Posterior cingulate gyrus (tissue), 11 donors: ENCODE measurements at places on chromosomes 16 and 17.
A peak's percentile ranks its signal among the peaks of the same experiment; 100 is the strongest.

DNA sequence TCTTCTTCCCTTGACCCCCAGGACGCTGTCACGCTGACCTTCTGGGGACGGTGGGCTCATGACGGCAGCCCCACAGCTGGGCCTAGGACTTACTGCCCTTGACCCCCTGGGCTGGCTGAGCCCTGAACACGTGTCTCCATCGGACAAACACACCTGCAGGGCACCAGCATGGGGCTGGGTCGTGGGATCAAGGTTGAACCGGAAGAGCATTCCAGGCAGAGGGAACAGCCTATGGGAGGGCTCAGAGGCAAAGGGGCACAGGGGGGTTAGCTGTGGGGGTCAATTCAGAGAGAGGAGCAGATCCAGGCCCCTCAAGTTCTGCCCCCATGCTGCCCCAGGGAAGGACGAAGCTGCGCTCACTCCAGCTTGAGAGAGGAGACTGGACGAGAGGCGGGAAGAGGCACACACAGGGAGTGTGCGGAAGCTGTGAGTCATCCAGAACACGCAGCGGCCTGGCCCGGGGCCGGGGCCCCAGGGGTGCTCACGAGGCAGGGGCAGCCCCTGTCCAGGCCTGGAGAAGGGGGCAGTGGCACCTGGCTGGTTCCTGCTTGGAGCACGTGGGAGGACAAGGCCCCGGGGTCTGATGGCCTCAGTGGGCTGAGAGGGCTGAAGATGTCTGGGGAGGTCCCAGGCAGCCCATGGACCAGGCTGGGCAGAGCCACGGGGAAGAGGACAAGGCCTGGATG, 9.9 kb downstream of the SSTR5 start:
- DNase-seq: no peak

DNA sequence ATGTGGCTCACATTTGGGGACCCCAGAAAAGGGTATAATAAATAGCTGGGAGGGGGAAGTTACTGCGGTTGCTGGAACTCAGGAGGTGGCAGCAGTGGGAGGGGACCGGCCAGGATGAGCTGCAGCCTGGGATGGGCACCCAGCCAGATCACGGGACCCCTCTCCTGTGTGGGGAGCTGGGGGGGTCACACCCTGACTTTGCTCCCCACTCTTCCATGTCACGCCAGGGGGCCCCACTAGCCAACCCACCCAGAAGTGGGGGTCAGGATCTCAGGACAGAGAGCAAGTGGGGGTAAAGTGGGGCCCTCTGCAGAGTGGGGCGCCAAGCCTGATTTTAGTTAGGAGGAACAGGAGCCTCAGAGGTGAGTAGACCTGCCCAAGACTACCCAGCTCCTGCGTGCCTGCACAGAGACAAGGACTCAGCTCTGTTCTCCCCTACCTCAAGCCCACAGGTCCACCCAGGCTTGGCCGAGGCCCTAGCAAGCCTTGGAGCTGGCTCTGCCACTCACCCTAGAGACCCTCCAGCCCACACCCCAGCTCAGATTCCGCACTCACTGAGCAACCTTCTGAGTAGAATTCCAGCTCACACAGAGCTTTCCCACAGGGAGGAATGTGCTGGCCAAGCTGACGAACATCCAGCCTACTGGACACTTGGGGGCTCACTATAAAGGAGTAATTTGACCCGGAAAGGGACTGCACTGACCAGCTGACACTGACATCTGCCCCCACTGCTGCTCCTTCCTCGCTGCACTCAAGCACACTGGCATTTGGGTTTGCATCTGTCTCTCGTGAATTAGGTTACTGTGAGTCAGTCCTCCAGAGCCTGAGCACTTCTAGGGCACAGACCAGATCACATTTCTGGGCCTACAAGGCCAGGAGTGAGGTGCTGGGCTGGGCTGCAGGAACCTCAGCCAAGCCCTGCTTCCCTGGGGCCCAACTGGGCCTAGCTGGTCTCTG, 310.1 kb downstream of the C16orf95 start:
- no peak for DNase-seq

- DNase-seq: no peak
Measured at GRCh38 chr17:17164676-17165075, 41.5 kb downstream of the PLD6 start.

DNA sequence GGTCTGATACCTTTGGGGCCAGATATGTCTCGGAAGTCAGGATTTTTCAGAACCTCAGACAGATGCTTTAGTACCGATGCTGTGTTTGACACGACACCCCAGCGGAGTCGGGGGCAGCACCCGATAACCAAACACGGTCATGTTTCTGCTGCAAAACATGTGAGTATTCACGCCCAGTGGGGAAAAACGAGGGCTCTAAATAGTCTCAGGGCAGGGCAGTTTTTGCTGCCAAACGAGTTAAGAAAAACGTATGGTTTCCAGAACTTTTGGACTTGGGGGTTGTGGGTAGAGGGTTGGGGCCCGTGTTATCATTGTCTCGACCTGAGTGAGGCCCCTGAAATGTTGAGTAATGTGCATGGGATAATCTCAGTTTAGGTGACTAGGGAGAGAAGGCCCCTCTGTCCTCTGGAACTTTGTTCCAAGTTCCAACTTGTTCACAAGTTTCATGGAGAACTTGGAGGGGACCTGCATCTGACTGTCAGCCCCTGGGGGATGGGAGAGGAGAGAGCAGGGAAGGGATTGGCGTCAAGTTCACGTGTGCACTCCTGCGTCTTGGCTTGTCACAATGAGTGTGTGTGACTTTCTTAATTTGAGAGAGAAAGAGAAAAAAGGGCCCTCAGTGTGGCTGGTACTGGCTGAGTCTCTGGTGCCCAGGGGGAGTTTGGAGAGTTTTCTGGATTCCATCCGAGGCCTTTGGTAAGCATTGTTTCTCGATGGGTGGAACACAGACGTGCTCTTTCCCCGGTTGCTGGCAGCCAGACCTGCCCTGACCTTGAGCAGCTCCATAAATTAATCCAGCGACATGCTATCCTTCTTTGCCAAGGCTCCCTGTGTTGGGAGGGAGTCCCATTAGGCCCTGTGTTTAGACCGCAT, 83.9 kb upstream of the CIBAR2 start:
- no peak for DNase-seq

DNA sequence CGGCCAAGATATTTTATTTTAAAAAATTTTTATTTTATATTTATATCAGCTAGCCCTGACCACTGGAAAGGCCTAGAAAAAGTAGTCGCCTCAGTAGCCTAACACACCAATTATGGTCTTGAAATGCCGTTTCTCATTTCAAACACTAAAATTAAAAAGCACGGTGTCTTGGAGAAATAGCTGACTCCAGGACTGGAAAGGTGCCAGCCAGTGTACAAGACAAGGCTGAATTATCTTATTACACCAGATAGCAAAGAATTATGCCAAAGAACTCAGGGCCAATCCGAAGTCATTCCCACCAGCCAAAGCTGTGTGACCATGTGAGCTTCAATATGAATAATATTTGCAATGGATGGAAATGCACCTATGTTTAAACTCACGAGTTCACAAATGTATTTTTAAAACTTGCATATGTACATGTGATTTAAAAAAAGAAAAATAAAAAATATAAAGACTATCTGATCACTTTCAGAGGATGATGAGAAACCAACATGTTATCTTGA, 19.9 kb upstream of the ATP2C2 start:
- DNase-seq: no peak

GRCh38 chr16:75821117-75821516, 94.8 kb upstream of the CPHXL start:
- no peak for DNase-seq

DNA sequence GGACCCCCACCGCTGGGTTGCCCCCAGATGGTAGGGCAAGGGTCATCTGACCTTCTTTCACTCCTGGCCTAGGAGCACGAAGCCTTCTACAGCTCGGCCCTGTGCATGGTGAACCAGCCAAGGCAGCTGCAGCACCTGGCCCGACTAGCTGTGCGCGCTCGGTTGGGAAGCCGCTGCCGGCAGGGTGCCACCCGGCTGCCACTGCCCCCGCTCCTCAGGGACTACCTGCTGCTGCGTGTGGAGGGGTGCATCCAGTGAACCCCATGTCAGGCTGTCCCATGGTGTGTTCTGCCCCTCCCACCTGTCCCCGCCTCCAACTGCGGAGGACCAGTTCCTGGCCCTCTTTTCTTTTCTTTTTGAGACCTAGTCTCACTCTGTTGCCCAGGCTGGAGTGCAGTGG, 7.6 kb downstream of the ASB16 start:
- no peak for DNase-seq

DNA sequence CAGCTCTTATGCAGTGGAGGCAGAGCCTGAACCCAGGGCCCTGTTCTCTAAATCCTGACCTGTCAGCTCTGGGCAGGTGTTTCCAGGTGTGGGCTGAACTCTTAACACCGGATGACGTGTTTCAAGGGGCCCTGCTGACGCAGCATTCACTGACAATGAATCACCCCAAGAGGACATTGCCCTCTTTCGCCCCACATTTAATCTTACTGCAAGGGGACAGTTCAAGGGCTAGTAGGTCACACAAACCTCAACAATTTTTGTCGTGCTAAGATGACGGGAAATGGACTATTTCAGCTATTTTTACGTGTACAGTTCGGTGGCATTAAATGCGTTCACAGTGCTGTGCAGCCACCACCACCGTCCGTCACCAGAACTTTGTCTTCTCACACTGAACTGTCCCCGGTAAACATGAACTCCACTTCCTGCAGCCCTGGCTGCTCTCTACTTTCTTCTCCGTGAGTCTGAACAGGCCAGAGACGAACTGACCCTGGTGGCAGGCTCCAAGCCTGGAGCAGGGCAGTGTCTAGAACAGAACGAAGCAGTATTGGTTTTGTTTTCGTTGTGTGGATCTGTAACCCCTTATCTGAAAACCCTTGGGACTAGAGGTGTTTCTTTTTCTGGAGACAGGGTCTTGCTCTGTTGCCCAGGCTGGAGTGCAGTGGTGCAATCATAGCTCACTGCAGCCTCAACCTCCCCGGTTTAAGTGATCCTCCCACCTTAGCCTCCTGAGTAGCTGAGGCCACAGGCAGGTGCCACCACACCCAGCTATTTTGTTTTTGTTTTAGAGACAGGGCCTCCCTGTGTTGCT, 88.4 kb upstream of the CIBAR2 start:
- DNase-seq: no peak

GRCh38 chr17:9162275-9162985, 141.1 kb downstream of the NTN1 start:
- DNase-seq: no peak

DNA sequence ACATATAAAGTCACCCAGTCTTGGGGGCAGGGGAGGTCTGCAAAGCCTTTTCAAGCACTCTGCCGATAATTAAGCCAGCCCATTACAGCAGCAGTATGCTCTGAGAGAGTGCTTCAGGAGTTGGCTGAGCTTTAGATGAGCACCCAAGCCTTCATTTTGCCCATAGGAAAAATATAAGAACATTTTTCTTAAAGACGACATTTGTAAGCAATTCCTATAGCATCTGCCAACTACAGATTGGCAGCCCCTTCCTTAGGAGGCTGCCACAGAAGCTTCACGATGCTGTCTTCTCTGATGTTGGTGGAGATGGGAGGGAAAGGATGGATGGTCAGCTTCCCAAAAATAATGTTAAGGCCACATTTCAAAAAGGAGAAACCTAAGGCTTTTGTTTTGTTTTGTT, 367.5 kb downstream of the XYLT1 start:
- DNase-seq: no peak

- DNase-seq: peak; percentile 86
Measured at GRCh38 chr16:19884611-19885450, at the start of gene GPRC5B. TSS of gene GPRC5B (minus strand) at chr16:19884848. CDS start at chr16:19872845, 12,003 bp downstream.

GRCh38 chr17:47989159-47989558, 18.2 kb downstream of the CDK5RAP3 start:
- DNase-seq: no peak

- no peak for DNase-seq
Measured at GRCh38 chr17:74427048-74427762, 4.7 kb upstream of the GPRC5C start.

DNA sequence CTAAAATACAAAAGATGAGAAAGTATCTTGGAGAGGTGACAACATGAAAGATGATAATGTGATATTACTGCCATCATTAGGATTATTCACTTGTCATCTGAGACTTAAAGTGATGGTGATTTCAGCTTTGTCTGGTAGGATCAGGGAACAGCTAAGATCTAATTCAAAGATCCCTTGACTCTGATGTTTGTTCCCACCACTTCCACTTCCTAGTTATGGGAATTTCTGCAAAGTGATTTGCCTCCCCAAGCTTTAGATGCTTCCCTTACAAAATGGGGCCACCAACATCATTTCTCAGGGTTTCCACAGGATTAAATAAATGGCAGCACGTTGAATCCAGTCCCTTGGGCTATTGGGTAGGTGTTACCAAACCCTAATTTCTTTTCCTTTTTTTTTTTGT, 550.8 kb upstream of the CDH5 start:
- DNase-seq: no peak

GRCh38 chr17:82384051-82384729, 12.6 kb downstream of the UTS2R start:
- no peak for DNase-seq

- DNase-seq: no peak
Measured at GRCh38 chr16:84449156-84450140, 55.0 kb downstream of the MEAK7 start.

DNA sequence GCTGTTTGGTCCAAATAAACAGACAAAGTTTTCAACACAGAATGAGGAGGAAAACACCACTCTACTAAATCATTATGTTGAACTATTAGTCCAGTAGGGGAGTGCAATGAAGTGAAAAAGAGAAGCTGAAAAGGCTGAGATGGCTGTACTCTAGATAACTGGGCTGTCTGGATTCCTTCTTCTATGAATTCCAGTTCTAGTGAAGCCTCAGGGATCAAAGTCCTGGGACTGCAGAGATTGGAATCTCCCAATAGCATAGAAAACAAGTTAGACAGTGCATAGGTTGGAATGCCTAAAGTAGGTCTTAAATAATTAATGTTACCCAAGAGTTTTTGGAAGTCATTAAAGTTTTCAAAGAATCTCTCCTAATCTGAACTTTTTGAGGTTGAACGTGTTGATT, 59.9 kb downstream of the LGALS9 start:
- no peak for DNase-seq

DNA sequence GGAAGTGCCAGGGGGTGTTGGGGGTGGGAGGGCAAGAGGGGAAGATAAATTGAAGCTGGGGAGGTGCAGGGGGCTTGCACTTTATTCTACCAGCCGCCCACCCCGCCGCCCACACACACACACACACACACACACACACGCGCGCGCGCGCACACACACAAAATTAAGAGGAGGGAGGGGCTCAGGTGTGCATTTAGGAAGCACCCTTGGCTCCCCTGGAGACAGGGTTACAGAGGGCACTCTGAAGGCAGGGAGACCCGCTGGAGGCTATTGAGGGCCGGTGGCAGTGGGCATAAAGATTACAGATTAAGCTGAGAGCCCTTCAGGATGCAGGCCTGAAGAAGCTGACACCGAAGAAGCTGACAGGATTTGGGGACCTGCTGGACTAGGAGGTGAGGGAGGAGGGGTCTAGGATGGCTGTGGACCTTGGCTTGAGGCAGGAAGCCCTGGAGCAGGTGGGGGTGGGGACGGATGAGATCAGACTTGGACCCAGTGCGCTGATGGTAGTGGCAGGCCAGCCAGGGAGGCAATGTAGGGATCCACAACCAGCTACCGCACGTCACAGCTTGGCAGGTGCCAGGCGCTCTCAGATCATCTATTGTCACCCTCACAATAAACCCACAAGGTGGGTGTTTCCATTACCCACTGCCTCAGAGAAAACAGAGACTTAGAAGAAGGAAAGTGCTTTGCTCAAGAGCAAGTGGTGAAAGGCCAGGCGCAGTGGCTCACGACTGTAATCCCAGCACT, 772 bp upstream of the SAMD14 start:
- DNase-seq: no peak
